ENCODE measurements at places on chromosomes 7 and 10.

- DNase-seq, result no peak
These were observed 10.3 kb downstream of the CDHR1 start for GRCh38 chr10:84204610-84205009.

DNA sequence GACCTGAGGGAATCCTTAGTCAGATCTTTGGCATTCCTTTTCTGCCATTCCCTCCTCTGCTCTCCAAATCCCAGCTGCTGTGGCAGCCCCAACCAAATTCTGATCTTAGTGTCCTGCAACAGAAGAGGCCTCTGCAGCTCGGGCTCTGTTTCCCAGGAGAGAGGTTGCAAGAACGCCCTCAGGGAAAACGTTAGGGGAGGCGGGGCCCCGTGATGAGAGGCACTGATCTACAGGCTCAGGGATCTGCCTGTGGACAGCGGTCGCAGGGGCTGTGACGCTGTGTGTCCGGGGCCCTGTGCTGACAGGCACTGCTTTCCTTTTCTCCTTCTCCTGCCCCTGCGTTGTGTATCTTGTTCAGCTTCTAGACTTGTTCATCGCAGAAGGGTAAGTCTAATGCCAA lies 57.3 kb upstream of the DPYSL4 start:
- no peak for DNase-seq

GRCh38 chr10:59967079-59967478 lies 60.7 kb upstream of the CCDC6 start:
- DNase-seq, result no peak

GRCh38 chr7:39353615-39354376 lies 212.4 kb upstream of the YAE1 start:
- DNase-seq, result no peak

- no peak for DNase-seq
These were observed 119.8 kb downstream of the TWIST1 start for GRCh38 chr7:18997477-18998150.

DNA sequence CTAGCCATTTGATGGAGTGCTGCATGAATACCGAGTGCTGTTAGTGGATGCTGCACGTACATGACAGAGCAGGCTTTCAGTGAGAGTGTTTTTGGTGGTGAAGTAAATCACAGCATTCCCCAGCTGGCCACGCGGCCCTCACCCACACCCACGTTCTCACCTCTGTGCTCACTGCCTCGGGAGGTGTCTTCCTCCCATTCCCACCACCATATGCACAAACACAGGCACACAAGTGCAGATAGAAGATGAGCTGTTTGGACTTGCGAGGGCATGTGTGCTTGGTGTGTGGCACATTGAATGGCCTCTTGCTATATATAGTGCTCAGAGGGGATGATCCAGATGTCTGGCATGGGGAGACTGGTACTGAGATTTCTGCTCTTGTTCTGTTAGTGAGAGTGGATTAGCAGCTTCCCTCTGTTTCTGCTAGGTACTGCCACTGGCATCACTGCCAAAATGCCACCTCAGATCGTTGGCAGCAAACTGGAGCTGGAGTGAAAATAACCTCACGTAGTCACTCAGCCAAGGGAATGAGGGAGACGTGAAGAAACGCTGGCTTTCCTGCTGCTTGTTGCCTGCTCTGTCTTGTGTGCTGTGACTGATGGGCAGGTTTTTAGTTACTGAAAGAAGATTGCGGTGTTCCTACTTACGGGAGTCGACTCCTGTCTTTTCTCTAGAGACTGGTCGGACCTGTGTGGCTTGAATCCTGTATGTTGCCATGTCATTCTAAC lies 19.1 kb downstream of the DNAJB6 start:
- DNase-seq, result no peak

- no peak for DNase-seq
These were observed 238.3 kb upstream of the RNF32 start for GRCh38 chr7:156402255-156402654.

- DNase-seq, result no peak
These were observed 19.4 kb upstream of the NRP1 start for GRCh38 chr10:33353853-33354252.

DNA sequence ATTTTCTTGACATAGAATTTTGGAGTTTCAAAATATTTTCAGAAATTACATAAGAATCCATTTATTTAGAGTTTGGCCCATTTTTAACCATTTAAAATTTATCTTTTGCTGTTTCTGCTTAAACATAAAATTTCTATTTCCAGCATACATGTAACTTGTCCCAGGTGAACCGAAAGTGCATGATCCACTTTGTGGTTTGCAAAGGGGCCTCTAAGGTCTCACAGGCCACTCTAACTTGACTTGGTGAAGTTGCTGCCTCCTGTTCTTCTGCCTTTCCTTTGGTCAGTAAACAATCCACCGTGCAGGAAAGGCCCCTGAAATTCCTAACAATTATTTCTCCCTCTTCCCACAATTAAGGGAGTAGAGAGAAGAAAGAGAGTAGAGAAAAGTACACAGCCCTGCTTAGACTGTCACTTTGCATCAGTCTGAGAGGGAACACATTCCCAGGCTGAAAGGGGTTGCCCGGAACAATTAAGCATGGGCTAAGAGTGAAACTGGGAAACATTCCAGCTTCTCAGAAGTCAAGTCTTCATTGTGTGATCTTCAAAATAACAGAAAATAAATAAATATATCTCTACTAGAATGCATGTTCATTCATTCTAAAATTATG lies 79.5 kb upstream of the SEMA3A start:
- no peak for DNase-seq

DNA sequence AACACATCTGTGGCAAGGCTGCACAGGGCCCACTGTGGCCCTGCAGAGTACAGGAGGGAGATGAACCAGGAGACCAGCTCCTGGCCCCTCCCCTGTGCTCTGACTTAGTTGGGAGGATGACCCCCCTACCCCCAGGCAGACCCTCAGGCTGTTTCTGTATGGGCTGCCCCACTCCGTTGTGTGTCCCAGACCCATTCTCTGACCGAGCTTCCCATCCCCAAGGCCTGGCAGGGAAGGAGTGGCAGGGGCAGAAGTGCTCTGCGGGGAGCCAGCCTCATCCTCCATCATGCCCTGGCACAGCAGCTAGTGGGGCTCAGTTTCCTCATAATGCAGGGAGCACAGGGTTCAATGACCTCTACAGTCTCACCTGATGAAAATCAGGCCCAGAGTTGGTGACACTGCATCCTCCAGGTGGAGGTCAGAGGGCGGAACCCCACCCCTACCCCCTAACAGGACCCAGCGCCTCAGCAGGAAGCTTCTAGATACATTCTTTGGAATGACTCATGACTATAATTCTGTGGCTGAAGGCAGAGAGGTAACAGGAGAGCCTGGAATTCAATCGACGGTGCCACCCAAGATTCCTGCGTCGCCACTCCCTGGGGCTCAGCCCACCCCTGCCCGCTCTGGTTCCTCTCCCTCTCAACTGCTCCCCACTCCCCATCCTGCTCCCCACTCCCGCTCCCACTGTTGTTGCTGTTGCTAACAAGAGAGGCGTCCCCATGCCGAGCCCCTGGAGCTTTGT lies 18.2 kb downstream of the PODXL start:
- no peak for DNase-seq

- DNase-seq, result peak; percentile 43
These were observed 61.9 kb downstream of the SYPL1 start for GRCh38 chr7:106050002-106050745.

DNA sequence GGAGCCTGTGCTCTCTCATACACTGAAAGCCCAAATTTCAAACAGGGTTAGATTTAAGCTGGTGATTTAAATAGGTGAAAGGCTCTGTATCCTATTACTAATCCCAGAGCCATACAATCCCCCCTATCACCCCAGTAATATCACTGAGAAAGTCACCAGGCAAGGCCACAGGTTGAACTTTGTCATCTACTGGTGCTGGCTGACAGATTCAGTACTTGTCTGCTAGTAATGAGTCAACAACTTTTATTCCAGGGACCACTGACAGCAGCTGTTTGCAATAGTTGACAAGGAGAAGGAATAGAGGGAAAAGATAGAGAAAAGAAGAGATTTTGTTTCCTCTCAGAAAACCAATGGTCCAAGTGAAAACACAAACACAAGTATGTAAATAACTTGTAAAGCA lies 10.4 kb downstream of the ASB15 start:
- DNase-seq, result no peak

DNA sequence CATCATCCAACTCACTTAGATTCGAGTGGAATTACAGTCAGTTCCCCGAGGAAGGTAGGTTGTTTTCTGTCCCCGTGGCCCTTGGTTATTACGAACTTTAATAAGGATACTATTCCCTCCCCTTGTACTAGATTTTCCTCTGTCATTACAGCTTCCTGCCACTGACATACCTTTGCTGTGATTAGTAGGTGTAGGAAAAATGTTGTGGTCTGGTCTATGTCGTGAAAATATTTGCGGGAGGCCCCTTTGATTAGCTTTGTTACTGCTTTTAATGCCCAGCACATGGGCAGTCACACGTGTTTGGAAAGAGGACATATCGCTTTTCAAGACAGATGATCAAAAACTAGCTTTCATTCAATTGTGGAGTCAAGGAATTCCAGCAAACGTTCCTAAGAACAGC lies 92.2 kb downstream of the GATA3 start:
- DNase-seq, result no peak

DNA sequence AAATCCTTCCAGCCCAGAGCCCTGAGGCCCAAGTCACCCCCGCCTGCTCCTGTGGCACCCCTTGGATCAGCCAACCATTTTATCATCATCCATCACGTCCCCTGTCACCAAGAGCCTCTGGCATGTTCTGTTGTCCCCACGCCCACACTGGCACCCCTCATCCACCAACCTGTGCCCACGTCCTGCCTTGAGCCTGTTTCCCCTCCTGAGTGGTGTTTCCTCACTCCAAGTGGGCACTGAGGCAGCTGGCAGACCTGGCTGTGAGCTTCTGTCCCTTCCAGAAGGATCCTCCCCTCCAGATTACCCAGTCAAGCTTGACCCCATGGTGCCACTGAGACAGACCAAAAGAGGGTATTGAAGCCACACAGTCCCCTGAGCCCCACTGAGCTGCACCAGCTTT lies 71.4 kb upstream of the ANTXRL start:
- no peak for DNase-seq

- DNase-seq, result no peak
These were observed 1.0 kb downstream of the LRCH4 start for GRCh38 chr7:100584683-100585510.

DNA sequence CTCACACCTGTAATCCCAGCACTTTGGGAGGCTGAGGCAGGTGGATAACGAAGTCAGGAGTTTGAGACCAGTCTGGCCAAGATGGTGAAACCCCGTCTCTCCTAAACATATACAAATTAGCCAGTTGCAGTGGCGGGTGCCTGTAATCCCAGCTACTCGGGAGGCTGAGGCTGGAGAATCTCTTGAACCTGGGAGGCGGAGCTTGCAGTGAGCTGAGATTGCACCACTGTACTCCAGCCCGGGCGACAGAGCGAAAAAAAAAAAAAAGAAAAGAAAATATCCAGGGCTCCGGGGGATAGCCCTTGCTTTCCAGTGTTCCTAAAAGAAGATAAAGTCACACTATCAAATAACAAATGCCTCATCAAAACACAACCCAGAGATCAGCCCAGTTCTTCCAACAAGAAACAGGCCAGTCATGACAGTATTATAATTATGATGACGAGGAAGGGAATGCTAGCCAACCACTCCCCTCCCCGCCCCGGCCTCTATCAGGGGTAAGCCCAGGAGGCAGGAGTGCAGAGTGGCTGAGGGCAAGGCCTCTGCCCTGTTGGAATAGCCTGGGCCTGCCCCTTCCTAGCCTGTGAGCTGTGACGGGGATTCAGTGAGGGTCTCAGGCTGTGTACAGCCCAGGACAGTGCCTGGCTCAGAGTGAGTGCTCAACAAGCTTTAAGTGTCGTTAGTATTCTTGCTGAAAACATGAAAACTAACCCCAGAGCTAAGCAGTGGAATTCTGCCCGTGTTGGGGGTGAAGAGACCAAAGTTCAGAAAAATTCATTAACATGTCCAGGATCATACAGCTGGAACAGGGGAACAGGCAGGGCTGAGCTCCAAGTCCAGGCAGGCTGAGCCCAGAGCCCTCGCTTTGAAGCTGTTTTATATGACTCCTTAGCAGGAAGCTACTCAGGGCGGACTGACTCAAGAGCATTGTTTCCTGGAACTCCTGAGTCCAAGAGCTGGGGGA lies 54.3 kb downstream of the FAM241B start:
- DNase-seq, result no peak

GRCh38 chr10:132616170-132616995 lies 78.8 kb downstream of the INPP5A start:
- no peak for DNase-seq

GRCh38 chr10:74738985-74739567 lies 87.3 kb upstream of the KAT6B start:
- DNase-seq, result no peak

GRCh38 chr10:17544465-17544864 lies 72.7 kb downstream of the HACD1 start:
- DNase-seq, result no peak

GRCh38 chr7:101788517-101788916 lies 28.9 kb upstream of the CUX1 start:
- DNase-seq, result no peak

- DNase-seq, result no peak
These were observed 106.1 kb downstream of the MAGI2 start for GRCh38 chr7:79347351-79347750.

DNA sequence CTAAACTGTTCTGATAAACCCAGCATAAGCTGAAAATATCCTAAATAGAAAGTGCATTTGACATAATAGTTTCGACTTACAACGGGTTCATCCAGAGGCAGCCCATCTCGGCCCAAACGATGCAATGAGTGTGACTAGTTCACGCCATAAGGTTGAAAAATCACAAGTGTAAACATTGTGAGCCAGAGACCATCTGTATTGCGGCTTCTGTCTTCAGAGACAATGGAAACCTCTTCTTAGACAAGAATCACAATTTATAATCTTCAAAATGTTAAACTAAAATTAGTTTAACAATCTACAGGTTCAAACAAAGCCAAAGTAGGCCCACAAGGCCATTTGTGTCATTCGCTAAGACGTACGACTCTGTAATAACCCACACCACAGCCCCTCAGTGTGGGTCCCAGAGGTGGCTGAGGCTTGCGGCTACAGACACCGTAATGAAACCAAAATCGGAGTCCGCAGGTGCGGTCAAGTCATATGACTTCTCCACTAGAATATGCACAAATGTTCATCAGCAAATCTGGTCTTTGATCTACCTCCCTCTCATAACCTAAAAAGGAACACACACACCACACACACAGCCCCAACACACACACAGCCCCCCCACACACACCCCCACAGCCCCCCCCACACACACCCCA lies 81.8 kb downstream of the DIP2C start:
- DNase-seq, result no peak

- DNase-seq, result no peak
These were observed 1.9 kb downstream of the BUB3 start for GRCh38 chr10:123156078-123156477.

DNA sequence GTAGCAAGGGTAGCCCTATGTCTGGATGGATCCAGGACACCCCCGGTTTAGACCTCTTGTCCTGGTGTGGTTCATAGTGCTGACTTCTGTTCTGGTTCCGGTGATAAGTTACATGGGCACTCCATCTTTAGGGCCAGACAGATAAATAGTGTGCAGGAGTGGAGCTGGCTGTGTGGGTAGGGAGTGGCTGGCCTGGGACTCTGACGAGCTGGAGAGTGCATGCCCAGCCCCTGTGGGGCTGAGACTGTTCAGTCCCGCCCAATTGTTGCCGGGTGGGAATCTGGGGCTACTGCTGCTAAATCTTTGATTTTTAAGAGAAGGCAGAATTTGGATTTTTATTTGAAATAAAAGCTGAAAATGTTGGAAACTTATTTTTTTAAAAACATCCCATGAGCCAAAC lies 27.3 kb downstream of the PDCD11 start:
- DNase-seq, result no peak
